Stimulated activated CD4-positive, alpha-beta T cell treated with anti-CD3 and anti-CD28 coated beads, TNF-alpha, amount 100 ng/mL, for 1 hour (primary cell): ENCODE measurements at places on chromosomes 1 and 21.

DNA sequence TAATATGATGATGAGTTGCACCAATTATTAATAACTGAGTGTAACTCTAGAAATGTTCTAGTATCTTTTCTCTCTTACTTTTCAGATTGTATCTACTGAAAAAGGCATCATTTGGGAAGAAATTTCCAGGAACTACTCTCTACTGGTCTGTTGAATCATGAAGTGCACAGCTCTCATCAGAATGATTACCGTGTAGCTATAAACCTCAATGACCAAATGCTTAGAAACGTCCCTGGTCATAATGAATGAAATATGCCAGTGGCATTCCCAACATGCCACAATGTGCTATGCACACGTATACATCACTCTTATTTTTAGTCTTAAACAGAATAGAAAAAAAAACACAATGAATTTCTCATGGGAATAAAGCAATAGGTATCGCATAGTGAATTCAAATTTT lies 534.3 kb upstream of the OLFM3 start:
- DNase-seq, result no peak

DNA sequence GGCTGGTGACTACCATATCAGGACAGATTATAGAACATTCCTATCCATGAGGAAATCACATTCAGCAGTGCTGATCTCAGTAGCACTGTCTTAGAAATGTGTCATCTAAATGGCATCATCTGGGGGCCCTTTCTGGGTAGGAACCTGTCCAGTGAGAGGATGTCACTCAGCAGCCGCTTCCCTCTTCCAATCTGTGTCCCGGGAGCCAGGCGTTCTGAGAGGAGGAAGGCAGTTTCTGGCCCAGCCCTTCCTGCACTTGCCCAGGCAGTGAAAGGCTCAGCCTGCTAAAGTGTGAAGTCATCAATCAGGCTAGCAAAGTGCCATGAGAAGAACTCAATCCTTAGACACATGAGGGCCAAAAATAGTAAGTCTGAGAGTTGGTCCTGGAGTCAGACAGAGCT lies 25.6 kb downstream of the RAB4A start:
- DNase-seq, result no peak

DNA sequence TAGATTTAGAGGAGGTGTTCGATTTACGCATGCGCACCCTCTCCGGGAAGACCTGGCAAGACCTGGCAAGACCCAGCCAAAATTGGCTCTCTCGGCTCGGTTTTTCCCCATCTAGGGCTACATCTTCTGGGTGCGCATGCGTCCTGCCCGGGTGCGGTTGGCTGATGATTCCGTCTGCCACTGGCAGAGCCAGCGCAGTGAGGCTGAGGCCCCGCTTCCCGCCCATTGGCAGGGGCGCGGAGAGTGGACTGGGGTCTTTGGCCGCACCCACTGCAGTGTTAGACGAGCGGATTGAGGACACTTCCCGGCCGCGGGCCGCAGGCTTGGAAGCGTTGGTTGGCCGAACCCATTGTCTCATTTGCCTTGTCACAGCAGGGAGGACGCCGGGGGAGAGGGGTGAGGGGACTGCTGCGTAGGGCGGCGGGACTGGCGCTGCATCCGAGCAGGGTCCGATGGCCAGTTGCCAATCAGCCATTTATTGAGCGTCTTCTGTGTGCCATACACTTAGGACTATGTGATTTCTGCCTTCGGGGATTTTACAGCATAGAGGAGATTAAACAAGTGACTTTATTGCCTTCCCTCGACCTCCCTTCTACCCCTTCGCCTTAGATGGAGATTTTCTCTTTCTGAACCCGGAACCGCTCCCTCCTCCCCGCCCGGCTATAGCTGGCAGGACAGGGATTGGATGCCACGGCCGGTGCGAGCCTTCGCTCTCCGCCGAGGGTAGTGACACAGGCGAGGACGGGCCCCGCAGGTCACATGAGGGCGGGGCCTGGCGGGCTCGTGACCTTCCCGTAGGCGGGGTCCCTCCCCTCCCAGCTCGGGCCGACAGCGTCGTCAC lies 43.7 kb downstream of the MEF2D start:
- DNase-seq, result peak; percentile 90

DNA sequence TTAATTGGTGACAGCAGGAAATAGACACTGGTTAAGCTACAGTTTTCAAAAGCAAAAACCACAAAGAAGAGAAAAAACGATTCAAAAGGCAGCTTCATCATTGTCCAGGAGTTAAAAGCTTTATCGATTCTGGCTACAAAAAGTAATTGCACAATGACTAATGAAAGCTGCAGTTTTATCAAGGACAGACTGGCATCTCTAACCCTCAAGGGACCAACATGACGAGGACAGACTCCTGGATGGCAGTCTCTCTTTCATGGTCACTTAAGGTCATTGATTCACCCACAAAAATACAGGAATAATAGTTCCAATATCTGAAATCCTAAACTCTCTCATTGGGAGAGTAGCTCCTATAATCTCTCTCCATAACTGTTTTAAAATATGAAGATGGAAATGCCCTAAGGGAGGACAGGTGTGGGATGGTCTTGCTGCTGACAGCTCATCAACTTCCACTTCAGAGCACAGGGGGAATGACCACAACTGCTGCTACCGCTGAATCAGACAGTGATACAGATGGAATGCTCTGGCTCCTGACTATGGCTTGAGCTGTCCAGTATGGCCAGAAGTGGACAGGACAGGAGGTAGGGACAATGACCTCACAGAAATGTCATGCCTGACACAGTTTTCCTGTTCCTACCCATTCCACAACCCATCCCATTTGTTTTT lies 17.4 kb upstream of the CPLANE2 start:
- DNase-seq, result no peak

DNA sequence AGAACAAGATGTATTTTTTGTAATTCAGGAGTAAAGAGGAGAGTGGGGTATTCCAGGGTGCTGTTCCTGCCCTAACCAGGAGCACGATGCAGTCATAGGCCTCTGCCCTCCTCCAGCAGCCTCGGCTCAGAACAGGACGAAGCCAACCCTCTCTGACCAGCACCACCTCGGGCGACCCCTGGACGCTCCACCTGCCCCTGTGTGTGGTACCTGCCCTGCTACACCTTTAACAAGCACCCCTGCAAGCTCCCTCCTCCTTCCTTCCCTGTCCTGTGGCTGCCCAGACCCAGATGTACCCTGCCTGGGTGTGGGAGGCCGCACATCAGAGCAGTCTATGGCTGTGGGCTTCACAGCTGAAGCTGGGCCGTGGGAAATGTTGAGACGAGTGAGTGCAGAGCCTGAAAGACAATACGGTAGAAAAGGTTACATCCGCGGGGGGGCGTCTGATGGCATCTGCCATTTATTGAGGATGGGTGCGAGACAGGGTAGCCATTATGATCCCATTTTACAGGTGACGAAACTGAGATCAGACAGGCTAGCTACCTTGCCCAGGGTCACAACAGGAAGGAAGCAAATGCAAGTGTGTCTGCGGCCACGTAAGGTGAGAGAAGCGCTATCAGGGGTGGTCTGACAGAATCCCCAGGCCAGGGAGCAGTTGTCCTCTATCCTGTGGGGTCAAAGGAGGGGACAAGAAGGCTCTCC lies 4.6 kb downstream of the ERG start:
- DNase-seq, result no peak

DNA sequence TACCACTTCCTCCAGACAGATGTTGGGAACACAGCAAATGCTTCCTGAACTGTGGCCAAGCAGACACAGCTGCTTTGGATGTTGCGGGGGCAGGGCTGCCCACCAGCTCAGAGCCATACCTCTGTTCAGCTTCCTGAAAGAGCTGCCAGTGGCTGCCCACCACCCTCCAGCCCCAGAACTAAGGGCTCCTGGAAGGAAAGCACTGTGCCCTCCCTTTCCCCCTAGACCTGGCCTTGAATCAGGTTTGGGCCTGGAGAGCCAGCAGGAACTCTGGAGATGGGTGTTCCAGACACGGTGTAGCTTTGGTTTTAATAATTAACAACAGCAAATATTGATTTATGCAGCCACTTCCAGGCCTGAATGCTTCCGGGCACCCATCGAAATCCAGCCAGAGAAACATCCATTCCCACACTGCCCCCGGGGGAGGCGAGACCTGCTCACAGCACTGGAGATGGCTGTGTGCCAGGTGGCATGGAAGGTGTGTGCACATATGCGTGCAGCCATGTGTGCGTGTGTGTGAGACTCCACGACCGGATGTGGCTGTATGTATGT lies 45.7 kb downstream of the RAP1GAP start:
- DNase-seq, result no peak

GRCh38 chr1:5977494-5978444 lies 14.5 kb downstream of the NPHP4 start:
- DNase-seq, result no peak
